Fibroblast of villous mesenchyme (primary cell): ENCODE measurements at places on chromosomes 12 and 14.

- DNase-seq, result no peak
Observed at GRCh38 chr12:15505616-15506015, 183.3 kb downstream of the PTPRO start.

GRCh38 chr12:80864046-80864735 is 73.5 kb downstream of the LIN7A start:
- peak; percentile 64 for DNase-seq

GRCh38 chr14:73468828-73469375 is 10.6 kb upstream of the NUMB start:
- DNase-seq, result no peak

DNA sequence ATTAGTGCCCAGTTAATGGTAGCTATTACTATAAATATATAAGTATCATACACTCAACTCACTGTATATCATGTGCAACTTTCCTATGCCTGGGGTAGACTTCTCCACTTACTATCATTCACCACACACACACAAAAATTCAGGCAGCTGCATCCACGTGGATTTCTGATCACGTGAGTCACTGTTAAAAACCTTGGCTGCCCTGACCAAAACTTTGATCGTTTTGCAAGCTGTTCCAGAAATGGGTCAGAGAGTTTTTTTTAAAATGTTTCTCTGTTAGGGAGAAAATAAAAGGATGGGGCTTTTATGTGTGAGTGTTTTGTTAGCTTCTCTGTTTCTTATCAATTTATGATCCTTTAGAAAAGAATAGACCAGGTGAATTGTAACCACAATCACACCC is 198.2 kb upstream of the CNOT2 start:
- DNase-seq, result peak; percentile 1

DNA sequence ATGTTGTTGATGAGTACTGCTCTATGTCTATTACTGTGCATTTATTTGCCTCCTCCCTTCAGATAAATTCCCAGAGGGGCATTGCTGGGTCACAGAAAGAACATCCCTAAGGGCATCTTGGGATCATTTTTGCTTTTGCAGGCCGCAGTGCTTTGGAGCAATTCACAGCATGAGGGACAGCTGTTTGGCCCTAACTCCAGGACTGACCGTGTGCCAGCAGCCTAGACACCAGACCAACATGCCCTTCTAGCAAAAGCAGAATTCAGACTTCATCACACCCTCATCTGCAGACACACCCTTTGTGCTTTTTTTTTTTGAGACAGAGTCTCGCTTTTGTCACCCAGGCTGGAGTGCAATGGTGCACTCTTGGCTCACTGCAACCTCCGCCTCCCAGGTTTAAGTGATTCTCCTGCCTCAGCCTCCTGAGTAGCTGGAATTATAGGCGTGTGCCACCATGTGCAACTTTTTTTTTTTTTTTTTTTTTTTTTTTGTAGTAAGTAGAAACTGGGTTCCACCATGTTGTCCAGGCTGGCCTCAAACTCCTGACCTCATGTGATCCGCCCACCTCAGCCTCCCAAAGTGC is 31.0 kb downstream of the RNF34 start:
- no peak for DNase-seq

DNA sequence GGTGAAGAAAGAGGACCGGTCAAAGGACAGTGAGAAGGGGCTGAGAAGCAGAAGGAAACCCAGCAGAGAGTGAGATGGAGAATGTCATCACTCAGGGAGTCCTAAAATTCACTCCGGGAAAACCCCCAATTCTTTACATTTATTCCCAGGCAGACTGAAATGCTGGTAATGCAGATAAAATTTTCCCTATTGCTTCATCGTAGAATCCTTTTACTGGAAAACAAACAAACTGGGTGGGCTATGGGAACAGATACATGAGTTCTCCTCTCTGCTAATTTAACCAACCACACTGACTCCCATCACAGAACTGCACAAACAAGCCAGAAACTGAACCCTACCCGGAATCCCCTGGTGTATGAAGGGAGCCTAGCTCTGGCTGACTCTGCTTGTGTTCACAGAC is 20.9 kb downstream of the HEBP1 start:
- peak; percentile 88 for DNase-seq

- DNase-seq, result no peak
Observed at GRCh38 chr12:96134200-96134599, 60.0 kb upstream of the ELK3 start.

DNA sequence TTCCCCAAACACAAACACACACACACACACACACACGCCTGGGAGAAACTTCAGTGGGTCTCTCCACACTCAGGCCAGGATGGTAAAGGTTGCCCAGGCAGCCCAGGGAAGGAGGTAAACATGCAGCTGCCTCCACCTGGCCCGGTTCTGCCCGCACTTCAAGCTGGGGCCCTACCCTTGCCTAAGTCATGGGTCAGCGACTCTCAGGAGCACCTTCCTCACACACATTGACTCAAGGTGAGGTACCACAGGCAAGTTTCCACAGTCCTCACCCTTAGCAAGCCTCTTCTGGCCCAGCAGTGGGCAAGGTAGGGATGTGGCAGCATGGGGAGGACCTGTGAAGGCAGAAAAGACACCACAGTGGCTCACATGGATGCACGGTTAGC is 14.1 kb upstream of the FAIM2 start:
- DNase-seq, result no peak

DNA sequence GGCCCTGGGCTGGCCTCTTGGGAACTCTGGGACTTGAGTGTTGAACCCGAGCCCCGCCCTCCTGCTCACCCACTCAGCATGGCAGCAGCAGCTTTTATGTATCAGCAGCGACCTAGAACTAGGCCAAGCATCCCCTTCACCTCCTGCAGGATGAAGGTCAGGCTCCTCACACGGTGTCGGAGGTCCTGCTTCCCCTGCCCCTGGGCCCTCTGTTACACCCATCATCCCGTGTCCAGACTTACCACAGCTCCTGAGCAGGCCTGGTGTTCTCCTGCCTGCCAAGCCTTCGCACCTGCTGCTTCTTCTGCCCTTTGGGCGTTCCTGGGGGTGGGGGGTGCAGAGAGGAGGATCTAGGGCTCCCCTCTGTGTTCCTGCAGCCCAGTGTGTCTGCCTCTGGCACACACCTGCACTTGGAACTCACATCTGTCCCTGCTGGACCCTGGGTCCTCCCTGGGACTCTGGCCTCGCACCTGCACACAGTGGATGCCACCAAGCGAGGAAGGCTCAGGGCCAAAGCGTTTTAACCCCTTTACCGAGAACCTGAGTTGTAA is 80.3 kb downstream of the PAPOLA start:
- DNase-seq, result no peak

GRCh38 chr12:12081836-12082497 is 11.2 kb downstream of the BCL2L14 start:
- DNase-seq, result peak; percentile 70

DNA sequence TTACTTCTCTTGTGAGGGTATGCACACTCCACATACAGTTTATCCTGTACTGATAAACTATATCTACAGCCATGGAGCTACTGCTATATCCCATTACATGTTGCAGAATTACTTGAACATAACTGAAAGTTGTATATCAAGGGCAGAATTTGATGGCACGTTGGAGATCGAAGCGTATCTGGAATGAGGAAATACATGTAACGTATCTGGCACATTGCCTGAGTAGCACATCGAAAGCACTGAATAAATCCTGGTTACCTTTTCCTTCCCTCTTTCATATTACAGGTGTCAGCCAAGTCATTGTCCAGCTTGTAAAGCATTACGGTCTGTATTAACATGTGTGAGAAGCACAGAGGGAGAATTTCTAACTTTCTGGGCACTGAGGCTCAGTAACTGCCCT is 42.1 kb upstream of the LIN7A start:
- DNase-seq, result no peak

DNA sequence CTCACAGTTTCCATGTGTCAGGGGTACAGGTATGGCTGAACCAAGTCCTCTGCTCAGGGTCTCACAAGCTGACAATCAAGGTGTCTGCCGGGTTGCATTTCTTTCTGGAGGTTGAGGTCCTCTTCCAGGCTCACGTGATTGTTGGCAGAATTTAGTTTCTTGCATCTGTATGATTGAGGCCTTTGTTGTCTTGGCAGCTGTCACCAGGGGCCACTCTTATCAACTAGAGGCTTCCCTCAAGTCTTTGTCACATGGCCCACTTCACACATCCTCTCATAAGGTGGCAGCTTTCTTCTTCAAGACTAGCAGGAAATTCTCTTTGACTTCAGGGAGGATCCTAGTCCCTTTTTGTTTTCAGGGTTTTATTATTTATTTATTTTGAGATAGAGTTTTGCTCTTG is 46.0 kb upstream of the FOS start:
- no peak for DNase-seq

- peak; percentile 69 for DNase-seq
Observed at GRCh38 chr14:32256576-32256975, 53.5 kb upstream of the RNU6-8 start.

DNA sequence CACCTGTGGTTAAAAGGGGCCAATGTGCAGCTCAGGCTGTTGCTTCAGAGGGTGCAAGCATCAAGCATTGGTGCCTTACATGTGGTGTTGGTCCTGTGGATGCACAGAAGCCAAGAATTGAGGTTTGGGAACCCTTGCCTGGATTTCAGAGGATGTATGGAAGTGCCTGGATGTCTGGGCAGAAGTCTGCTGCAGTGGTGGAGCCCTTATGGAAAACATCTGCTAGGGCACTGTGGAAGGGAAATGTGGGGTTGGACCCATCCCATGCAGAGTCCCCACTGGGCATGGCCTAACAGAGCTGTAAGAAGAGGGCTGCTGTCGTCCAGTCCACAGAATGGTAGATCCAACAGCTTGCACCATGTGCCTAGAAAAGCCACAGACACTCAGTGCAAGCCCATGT is 36.6 kb downstream of the PCNX1 start:
- DNase-seq, result no peak

- DNase-seq, result peak; percentile 26
Observed at GRCh38 chr12:116975779-116976393, 65.1 kb downstream of the FBXW8 start.

DNA sequence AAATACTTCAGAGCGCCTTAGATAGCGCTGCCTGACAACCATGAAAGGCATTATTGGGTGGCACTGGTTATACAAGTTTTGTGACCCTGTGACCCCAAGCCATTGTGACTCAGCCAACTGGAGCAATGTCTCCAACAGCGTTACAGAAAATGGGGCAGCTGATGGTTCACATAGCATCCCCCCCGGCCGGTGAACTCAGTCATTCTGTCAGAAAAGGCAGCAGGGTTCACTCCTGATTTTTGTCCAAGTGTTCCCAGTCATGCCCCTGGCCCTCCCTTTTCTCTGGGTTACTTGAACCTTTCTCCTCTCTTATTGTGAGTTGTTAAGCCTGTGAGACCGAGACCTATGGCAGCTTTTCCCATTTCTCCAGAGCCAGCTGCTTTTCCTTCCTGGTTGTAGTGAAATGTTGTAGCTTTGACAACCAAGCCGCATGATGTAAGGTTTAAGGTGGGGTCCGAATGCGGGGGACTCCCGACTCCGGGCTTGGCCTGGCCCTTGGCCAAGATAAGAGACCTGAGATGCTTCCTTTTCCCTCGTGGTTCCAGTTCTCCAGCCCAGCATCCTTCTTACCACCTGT is 22.0 kb downstream of the CD9 start:
- DNase-seq, result no peak

DNA sequence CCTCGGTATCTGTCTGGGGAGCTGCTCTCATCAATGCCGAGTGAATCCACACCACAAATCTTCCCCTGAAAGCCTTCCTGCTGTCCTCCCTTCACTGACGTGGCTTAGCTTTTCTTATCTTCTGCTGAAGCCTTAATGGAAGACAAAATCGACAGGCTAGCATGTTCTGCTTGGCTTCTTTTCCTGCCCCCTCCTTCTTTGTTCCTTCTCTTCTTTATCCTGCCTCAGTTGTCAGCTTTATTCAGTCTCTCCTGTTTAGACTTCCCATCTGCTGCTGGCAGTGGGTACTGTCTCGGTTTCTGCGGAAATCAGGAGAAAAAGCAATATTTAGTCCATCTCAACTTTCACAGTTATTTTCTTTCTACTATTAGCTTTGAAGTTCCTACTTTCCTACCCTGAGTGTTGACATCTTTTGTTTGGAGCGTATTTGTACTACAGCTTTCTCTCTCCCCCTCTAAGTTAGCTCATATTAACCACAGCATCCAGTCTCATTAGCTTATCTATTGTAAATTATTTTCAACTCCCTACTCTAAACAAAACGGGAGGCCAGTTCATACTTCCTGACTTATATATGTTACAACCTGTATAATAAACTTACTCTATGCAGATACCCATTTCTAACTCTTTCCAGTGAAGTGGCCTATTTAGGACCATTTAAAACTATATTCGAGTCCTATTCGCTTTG is 226.0 kb downstream of the DACT1 start:
- peak; percentile 67 for DNase-seq

DNA sequence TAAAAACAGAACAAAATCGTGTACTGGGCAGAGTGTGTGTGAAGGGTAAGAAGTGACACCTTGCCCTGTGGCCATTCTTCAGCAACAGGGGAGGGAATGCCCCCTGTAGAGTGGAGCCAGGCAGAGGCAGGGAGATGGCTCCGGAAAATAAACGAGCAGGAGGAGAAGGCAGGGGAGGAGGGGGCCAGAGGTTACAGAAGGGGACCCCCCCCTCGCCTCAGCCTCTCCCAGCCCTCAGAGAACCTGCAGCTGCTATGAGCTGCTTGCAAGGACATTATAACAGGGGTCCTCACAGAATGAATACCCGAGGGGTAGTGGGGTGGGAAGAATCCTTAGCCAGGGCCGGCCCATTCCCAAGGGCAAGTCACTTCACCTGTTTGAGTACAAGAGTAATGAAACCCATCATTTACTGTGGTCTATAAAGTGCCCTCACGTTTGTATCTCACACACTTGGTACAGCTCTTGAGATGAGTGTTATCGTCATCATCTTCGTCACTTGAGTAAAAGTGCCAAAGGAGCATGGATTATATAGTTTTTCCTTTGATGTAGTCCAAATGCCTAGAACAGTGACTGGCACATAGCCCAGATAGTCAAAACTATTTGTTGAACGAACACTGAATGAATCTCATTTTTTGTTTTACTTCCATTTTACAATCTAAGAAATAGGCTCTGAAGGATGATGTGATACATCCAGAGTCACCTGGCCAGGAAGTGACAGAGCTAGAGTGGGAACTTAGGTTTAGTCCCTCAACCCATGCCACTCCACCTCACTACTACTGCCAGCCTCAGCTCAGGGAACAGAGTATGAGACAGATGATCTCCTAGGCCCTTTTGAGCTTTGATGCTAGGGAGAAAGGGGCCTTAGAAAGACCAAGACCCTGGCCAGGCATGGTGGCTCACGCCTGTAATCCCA is 14.5 kb downstream of the SCNN1A start:
- DNase-seq, result no peak

GRCh38 chr12:9870286-9870866 is 1.2 kb upstream of the CLEC2B start:
- DNase-seq, result peak; percentile 30

DNA sequence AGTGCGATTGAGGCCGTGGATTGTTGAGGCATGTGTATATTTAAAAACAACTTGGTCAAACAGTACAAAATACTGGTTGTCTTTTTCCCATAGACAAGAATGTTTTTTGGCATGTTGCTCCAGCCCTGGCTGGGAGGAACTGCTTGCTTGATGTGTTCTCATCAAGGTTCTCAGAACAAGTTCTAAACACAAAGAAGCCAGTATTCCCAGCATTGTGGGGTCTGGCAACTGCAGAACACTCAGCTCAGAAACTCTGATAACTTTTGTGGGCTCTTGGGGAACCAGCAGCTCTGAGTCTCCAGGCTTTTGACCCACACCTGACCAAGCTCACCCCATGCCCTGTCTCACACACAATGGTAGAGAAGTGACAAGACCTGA is 27.1 kb upstream of the DICER1 start:
- DNase-seq, result peak; percentile 28

- no peak for DNase-seq
Observed at GRCh38 chr12:24366514-24366913, 417.0 kb upstream of the SOX5 start.

- DNase-seq, result no peak
Observed at GRCh38 chr14:69880893-69881292, 1.7 kb downstream of the SMOC1 start.

- DNase-seq, result no peak
Observed at GRCh38 chr14:24172871-24173281, 996 bp downstream of the REC8 start.
